ENCODE measurements at places on chromosomes 13 and 19. TPM values are rescaled to one million over a fixed set of nuclear protein-coding genes. Genes with fewer than 3 reads are reported as not detected.

Gene NXNL1
- total RNA-seq, result not detected

GRCh38 chr13:43662976-43663375 is 123.8 kb downstream of the ENOX1 start:
- no peak for DNase-seq
- no peak overlapping the region for H3K4me3 ChIP-seq
- H3K36me3 ChIP-seq, result no peaks in the 10 kb centered on the region
- no peak overlapping the region for H3K27ac ChIP-seq
- peaks cover 9% of the 10 kb centered on the region for H3K4me1 ChIP-seq

DNA sequence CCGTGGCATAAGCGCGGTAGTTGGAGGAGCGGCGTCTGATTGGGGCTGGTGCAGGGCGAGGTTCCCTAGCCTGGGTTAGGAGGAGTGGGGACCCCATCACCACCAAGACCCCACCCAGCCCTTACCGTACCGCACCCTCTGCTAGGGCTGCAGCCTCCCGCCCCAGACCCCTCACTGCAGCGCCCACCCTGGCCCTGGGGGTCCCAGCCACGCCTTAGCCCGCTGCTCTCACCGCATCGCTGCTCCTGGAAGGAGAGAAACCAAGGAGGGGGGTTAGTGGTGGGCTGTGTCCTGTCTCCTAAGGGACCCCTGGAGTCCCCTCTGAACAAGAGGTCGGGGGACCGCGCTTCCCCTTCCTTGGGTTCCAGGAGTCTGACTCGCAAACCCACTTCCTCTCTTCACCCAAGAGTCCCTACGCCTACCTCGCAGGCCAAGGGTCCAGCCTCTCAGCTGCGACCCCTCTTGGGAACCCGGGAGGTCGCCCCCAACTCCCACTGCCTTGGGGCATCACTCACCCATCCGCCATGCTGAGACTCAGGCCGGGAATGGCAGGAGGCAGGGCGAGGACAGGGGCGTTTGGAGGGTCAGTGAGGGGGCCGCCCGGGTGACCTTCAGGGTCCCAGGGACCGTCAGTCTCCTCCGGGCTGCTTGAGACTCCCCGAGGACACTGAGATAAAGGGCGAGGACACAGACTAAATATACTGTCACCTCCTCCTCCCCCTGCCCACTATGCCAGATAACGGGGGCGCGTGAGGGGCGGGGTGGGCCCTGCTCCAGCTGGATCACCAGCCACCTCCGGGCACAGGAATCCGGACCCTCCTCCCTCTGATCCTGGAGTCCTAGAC is at the start of gene TNNI3:
Gene TNNI3, minus strand, starts transcription at position 669 of the 845 bp plus-strand sequence. Its CDS starts 143 bp downstream, at position 526.
- H3K36me3 ChIP-seq, result no peaks in the 10 kb centered on the region
- H3K27me3 ChIP-seq, result peaks cover 4% of the 10 kb centered on the region
- no peak within 1 kb of the TSS for H3K27ac ChIP-seq
- peaks cover 3% of the 10 kb centered on the region for H3K4me1 ChIP-seq

GRCh38 chr19:22260499-22260898 is 25.7 kb upstream of the ZNF729 start:
- H3K27me3 ChIP-seq, result no peaks in the 10 kb centered on the region
- no peaks in the 10 kb centered on the region for H3K4me1 ChIP-seq
- no peaks in the 10 kb centered on the region for H3K36me3 ChIP-seq
- no peak for DNase-seq
- H3K4me3 ChIP-seq, result no peak overlapping the region

Gene TSKS
- not detected for total RNA-seq

Gene MEGF8
- 30.2 TPM for total RNA-seq

Gene OR2Z1
- not detected for total RNA-seq

DNA sequence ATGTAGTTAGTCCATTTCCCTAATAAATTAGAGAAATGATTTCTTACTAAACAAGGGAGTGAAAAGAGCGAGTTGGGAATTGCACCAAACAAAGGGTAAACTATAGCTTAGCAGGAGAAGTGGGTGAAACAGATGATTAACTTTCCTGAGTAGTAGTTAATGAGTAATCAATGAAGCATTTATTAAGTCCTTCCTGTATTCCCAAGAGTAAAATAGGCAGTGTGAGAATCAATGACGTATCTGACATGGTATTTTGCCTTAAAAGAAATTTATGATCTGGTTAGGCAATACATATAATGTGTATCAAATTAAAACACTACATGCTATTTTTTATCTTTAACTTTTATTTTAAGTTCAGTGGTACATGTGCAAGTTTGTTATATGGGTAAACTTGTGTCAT is 142.8 kb downstream of the KLF5 start:
- no peaks in the 10 kb centered on the region for H3K27me3 ChIP-seq
- no peaks in the 10 kb centered on the region for H3K4me1 ChIP-seq
- DNase-seq, result no peak
- no peak overlapping the region for H3K4me3 ChIP-seq
- no peaks in the 10 kb centered on the region for H3K36me3 ChIP-seq

- H3K36me3 ChIP-seq, result no peaks in the 10 kb centered on the region
- H3K4me1 ChIP-seq, result no peaks in the 10 kb centered on the region
- DNase-seq, result no peak
- H3K4me3 ChIP-seq, result no peak overlapping the region
- no peak overlapping the region for H3K27ac ChIP-seq
- no peaks in the 10 kb centered on the region for H3K27me3 ChIP-seq
These were observed 142.4 kb downstream of the MYCBP2 start for GRCh38 chr13:77184455-77184854.

DNA sequence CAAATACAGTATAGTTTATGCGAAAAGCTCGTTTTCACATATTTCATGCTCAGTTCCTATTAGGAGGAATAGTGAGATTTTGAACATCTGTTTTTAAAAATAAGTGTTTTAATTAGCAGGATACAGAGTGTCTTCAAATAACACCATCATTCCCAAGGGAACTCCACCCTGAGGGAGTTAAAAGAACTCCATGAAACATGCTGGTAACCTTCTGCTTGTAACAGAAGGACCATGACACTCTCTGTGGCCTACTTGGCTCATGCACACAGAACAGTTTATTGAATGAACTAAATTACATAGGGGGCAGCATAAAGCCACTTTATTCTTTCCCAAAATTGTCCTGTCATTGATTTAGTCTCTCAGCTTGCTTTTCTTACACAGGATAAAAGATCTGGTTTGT is 809.5 kb upstream of the SLITRK6 start:
- no peak overlapping the region for H3K4me3 ChIP-seq
- no peaks in the 10 kb centered on the region for H3K4me1 ChIP-seq
- H3K27me3 ChIP-seq, result no peaks in the 10 kb centered on the region
